Daoy (cell line): ENCODE measurements at places on chromosomes 1 and 21. TPM values are rescaled to one million over a fixed set of nuclear protein-coding genes. Genes with fewer than 3 reads are reported as not detected.

- DNase-seq: no peak
These were observed 8.4 kb downstream of the SNX27 start for GRCh38 chr1:151620286-151620685.

GRCh38 chr1:150534002-150534401 is 15.2 kb upstream of the ADAMTSL4 start:
- no peak for DNase-seq

CLK2 gene
- 11.5 and 15.1 TPM in 2 replicates for total RNA-seq

PLA2G2F gene
- total RNA-seq: not detected in 2 replicates

FOXO6 gene
- total RNA-seq: 0.06 and 0.80 TPM in 2 replicates
